ENCODE measurements at places on chromosomes 2 and 18.

DNA sequence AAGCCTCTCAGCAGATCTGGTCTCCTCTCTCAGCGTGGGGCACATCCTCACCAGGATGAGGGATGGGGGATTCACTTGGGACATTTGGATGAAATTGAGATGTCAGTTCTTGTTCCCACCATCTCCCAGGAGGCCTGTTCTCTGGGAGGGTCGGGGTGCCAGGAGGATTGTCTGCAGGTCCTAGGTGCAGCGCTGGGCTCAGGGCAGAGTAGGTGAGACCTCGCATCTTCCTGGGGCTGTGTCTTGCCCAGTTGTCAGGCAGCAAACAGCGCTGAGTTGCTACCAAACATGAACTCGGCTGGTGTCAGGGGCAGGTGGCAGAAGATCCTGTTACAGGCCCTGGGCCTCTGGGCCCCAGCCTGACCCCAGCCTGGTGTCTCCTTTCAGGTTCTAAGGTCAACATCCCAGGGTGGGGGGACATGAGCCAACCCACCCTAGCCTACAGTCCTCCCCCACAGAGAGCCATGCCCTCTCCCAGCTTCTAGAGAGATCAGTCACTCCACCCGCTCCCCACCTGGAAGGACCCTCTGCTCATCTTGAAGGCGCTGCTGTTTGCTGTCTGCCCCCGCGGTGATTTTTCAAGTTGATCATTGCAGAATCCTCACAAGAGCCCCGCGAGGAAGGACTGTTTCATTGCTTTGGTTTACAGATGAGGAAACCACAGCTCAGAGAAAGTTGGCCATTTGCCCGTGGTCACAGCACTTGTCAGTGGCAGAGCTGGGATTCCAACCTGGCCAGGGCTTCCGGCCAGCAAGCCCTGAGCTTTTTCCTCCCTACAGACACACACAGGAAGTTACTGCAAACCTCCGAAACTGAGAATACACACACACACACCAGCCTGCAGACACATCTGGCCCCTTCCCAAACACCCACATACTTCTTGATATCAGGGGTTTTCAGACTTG is 83.9 kb downstream of the STPG4 start:
- DNase-seq = peak; percentile 30

- DNase-seq = peak; percentile 72
Measured at GRCh38 chr2:97995026-97995733, 568 bp downstream of the TMEM131 start.

GRCh38 chr2:175903384-175903936 is 98.6 kb downstream of the LNPK start:
- peak; percentile 5 for DNase-seq

- DNase-seq = no peak
Measured at GRCh38 chr2:70513738-70514137, 39.9 kb downstream of the TGFA start.

GRCh38 chr2:172135446-172135845 is 32.7 kb upstream of the DLX2 start:
- DNase-seq = no peak

- DNase-seq = no peak
Measured at GRCh38 chr18:22283397-22283796, 114.0 kb downstream of the GATA6 start.

DNA sequence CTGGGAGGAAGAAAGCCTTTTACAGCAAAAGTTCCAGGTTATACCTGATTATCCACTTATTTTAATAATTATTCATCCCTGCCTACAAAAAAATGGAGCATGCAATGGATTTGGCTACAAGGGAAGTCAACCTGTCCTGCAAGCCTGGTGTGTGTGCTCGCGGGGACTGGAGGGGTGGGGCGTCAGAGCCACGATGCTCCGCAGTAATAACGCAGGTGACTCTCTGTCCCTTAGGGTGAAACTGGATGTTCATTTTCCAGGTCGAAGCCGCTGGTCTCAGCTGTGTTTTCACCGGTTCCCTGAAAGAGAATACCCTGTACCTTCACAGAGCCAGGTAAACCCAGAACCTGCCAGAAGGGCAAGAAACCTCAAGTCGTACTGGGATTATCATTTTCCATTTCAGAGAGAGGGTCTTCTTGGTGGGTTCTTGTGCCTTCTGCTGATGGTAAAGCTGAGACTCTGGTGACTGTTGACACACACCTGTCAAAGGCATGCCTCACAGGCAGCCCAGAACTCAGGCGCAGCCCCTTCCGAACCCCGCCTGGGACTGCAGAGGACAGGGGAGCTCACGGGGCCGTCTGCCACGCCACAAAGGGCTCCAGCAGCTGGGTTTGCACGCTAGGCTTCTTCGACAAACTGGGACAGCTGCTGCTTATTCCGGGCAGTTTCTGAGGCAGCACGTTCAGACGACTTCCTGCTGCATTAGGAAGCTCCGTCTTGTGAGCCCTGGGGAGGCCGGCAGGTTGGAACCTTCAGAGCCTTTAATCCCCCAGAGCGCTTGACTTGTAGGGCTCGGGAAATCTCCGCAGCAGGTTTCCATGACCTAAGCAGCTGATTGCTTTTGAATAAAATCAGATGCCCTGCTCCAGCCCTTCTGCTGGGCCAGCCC is 58.6 kb downstream of the KCNG2 start:
- DNase-seq = no peak

DNA sequence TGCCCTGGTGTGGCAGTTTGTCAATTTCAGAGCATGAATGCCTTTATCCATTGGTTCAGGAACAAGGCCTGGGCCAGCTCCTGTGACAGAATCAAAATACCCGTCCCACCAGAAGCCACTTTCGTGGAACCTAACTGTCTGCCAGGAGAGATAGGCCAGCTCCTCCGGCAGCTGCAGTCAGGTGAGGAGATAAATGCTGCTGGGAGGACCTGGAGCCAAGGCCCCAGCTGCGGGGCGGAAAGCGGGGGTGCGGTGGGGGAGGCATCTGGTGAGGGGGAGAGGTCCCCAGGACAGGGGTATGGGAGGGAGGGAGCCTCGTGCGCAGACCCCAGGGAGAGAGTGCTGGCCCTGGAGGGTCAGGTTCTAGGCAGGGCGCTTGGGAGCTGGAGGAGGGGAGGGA is 4.4 kb upstream of the ASB1 start:
- peak; percentile 79 for DNase-seq

- DNase-seq = no peak
Measured at GRCh38 chr2:196589419-196589818, 50.1 kb upstream of the CCDC150 start.

DNA sequence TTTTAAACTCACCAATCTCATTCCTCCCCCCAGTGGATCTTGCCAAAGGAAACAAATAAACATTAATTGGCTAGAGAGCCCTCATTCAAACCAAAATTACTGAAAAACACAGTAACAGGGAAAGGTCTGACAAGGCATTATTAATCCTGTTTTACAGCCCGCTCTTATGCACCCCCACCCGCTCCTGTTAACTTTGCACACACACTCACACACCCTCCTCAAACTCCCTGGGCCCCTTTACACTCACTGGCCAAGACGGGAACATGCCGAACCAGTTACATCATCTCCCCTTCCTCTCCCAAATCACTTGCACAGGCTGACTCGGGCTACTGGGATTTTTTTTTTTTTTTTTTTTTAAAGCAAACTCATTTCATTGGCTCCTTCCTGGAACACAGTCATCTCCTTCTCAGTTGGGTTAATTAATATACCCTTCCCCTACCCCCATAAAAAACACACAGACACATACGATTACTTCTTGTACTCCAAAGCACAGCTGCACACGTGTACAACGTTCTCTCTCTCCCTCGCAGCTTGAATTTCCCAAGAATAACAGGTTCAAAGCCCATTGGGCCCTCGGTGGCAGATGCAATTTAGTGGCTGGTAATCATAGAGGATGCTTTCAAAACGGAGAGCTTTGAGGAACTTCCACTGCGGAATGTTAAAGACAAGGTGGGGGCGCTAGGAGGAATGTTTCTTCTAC is 31.8 kb downstream of the KLF7 start:
- no peak for DNase-seq

- no peak for DNase-seq
Measured at GRCh38 chr2:212926940-212927339, 224.5 kb downstream of the IKZF2 start.

- DNase-seq = no peak
Measured at GRCh38 chr18:80133124-80133523, 24.1 kb downstream of the ADNP2 start.

- DNase-seq = no peak
Measured at GRCh38 chr2:76721226-76721625, 801.0 kb downstream of the LRRTM4 start.

GRCh38 chr2:159484532-159484931 is 131.8 kb downstream of the BAZ2B start:
- DNase-seq = no peak

DNA sequence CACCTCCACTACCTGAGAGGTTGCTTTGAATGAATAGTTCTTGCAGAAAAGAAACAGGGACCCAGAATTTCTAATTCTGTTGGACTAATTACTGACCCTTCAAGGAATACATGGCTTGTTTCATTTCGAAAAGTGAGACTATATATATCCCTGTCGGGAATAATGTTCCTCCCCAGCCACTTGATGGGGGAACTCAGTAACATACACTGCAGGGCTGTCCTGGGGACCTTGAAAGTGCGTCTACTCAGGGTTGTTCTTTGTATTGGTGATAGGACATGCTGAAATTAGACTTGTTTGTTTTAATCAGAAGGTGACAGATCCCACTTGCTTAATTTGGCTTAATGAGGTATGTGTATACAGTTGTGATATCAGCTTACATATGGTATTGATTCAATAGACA is 25.5 kb downstream of the MGAT5 start:
- DNase-seq = no peak

DNA sequence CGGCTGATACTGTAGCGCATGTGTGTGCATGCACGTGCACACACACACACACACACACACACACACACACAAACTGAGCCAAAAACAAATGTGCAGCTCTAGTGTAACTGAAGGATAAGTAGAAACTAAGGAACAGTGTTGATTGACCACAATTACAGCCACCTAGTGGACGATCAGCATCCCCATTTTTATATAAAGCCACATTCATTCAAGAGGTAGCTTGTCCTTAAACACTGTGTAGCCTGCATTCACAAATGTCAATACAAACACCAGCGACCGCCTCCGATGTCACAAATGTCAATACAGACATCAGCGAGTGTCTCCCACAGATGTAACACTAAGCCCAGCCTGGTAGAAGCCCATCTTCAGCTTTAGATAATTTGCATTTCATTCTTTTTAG is 167.4 kb downstream of the PTGR3 start:
- peak; percentile 16 for DNase-seq

- DNase-seq = no peak
Measured at GRCh38 chr2:229925201-229925600, 2.9 kb downstream of the FBXO36 start.

DNA sequence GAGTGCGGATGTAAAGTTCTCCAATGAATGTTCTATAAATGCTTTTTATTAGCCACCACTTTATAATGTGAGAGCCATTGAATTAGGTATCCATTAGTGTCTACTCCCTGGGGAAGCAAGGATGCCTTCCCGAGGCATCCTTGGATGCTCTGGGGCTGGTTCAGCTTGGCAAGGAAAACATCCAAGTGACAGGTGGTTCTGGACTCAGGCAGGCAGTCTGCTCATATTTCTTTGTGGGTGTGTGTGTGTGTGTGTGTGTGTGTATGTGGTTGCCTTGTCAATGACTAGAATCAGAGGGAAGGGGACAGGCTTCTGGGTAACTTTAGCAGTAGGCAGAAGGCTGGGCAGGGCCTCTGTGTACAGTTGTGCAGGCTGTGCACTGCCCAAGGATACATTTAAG is 149.2 kb downstream of the TSN start:
- DNase-seq = no peak

DNA sequence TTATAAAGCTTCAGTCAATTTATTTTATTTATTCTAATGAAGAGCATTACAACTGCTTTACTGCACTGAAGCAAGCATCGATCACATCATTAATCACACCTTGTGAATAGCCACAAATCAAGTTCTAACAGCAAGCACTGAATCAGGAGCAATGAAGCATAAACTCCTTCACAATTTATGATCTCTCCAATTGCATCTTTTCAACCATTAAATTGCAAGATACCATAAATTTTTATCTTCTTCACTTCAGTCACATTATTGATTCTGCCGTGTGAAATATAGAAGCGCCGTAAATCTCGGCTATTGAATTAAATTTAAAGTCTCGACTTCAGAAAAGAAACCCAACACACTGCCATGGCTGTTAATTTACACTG is 298.7 kb downstream of the CDCA7 start:
- DNase-seq = no peak

- peak; percentile 87 for DNase-seq
Measured at GRCh38 chr2:43484323-43484930, 111.4 kb downstream of the THADA start.

- DNase-seq = peak; percentile 22
Measured at GRCh38 chr2:181467966-181468707, 11.0 kb downstream of the ITGA4 start.

- DNase-seq = no peak
Measured at GRCh38 chr18:48817021-48817461, 133.7 kb downstream of the SMAD7 start.

DNA sequence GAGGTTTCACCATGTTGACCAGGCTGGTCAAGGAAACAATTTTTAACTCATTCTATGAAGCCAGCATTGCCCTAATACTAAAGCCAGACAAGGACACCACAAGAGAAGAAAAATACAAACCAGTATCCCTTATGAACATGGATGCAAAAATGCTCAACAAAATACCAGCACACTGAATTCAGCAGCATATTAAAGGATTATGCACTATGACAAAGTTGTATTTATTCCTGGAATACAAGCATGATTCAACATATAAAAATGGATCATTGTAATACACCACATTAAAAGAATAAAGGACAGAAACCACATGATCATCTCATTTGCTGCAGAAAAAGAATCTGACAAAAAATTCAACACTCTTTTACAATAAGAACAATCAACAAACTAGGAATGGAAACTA is 138.7 kb downstream of the RAB3GAP1 start:
- no peak for DNase-seq

DNA sequence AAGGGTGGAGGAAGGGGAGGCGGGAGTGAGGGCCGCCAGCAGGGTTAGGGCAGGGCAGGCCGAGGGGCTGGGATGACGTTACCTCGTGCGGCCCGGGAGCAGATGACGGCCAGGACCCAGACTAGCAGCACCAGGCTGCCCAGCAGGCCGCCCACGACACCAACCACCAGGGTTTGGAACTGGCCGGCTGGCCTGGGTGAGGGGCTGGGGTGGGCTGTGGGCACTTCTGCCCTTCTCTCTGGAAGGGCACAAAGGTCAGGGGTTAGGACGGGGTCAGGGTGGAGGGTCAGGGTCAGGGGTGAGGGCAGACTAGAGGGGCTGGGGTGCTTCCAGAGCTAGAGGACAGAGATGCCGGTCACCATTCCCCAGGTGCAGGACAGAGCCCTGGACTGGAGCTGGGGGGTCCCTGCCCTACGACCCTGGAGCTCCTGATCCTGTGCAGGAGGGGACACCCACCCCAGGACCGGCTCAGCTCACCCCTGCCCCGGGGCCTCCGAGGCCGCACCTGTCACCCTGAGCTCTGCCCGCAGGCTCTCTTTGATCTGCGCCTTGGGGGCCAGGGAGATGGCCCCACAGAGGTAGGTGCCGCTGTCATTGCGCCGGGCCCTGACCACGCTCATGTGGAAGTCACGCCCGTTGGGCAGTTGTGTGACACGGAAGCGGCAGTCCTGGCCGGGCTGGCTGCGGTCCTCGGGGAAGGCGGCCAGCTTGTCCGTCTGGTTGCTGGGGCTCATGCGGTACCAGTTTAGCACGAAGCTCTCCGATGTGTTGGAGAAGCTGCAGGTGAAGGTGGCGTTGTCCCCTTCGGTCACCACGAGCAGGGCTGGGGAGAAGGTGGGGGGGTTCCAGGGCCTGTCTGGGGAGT is 6.3 kb downstream of the PDCD1 start:
- DNase-seq = no peak

- DNase-seq = no peak
Measured at GRCh38 chr18:12657684-12658425, at the start of gene SPIRE1. Gene SPIRE1 (minus strand): TSS chr18:12658107. CDS start chr18:12657866, 241 bp downstream.
